ENCODE measurements at places on chromosomes 1 and 21. TPM values are rescaled to one million over a fixed set of nuclear protein-coding genes. Genes with fewer than 3 reads are reported as not detected.

The KLF17 gene
- 0.31 TPM for total RNA-seq

The SMCP gene
- total RNA-seq, result not detected

The CELA3A gene
- total RNA-seq, result not detected

The PLXNA2 gene
- 60.7 TPM for total RNA-seq

The GABPB2 gene
- 12.6 TPM for total RNA-seq

The MECR gene
- 15.8 TPM for total RNA-seq

The GLUL gene
- total RNA-seq, result 264 TPM

The KCNC4 gene
- total RNA-seq, result 4.8 TPM

The CCDC185 gene
- not detected for total RNA-seq

The TRIM17 gene
- total RNA-seq, result 0.78 TPM

The KRTAP12-2 gene
- total RNA-seq, result not detected

The PHLDA3 gene
- 9.8 TPM for total RNA-seq

The RPL22 gene
- total RNA-seq, result 371 TPM

Data from occipital lobe (tissue), 3 donors.